T follicular helper cell (primary cell): ENCODE measurements at places on chromosomes 5 and 9.

DNA sequence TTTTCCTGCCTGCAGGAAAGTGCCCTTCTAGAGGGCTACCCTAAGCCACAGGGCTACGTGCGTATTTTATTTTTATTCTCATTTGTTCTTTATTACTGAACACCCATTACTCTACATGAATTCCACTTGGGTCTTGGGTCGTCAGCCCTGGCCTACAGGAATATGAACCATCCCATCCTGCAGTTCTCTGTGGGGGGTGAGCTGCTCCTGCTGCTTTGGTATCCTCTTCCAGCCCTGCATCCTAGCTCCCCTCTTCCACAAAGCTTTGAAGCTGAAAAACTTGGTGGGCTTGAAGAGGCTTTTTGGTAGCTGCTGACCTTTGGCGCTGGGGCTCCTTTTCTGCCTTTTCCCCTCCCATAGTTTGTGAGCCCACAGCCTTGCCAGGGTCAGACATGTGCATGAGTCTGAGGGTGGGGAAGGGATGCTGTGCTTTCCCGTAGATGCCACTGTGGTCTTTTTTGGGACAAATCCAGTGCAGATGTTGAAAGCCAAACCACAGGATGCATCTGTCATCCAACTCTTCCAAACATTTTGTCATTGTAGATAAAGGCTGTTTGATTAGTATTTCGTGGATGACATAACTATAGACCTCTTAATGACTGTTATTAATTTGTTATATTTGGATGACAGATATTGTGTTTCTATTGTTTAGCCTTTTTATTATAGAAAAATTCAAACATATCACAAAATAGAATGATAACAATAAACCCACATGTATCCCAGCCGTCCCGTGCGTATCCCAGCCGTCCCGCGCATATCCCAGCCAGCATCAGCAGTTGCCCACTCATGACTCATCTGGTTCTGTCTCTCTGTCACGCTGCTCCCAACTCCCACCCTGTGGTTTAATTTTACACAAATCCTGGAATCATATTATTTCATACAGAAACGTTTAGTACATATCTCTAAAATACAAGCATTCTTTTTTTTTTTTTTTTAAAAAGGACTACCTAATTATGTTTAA is 43.9 kb downstream of the SLC46A2 start:
- DNase-seq = no peak

DNA sequence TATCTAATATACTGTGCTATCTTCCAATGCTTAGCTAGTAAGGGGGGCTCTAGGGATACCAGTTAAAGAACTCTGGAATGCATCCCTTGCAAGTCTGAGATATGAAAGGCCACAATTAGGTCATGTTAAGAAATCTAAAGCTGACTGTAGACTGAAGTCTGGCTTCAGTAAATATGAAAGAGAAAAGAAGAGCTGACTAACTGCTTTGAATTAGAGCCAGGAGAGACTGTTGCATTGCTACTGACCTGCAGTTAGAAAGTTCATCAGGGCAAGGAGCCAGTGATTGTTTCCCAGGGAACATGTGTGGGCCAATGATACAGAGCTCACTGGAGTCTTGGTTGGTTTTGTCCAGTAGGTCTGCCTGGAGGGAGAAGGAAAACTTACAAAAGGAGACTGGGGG is 472.1 kb upstream of the TNC start:
- no peak for DNase-seq

DNA sequence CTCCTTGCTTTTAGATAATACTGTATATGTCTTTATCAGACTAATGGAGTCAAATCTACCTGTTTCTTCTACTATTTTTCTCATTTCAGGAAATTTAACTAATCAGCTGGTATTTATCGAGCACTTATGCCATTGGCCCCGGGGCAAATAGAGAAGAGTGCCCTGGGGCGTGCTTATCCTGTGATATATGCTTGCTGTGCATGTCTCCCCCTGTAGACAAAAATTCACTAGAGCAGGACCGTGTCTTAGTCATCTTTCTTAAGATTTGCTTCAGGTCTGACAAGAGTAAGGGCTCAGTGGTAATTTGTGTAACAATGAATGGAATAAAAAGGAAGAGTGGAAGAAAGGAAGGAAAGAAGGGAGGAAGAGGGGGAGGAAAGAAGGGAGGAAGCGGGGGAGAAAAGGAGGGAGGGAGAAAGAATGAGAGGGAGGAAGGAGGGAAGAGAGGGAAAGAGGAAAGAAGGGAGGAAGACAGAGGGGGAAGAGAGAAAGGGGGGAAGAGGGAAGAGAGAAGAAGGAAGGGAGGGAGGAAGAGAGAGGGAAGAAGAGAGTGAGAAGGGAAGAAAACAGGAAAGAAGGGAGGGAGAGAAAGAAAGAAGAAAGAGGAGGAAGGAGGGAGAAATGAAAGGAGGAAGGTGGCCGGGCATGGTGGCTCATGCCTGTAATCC is 295.7 kb upstream of the PANK3 start:
- no peak for DNase-seq

GRCh38 chr9:135531096-135531495 is 9.9 kb downstream of the LCN1 start:
- no peak for DNase-seq

- DNase-seq = no peak
Measured at GRCh38 chr5:856531-857425, 6.0 kb upstream of the ZDHHC11 start.

GRCh38 chr9:107046692-107047091 is 183.7 kb downstream of the ZNF462 start:
- no peak for DNase-seq

DNA sequence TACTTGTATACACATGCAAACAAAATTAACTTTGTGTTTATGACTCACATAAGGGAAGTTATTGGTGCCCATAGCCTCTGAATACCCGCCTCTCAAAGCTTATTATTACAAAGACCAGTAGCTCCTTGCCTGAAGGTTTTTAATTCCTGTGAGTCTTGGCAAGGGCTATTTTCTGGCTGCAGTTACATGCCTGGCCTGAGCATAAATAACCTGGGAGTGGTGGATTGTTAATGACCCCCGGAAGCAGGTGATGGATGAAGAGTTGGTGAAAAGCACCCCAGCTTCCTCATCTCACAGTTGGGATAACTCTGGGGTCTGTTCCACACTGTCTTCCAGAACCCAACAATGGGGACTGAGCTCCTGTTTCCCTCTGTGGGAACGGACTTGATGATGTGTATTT is 594.5 kb downstream of the PDE4D start:
- DNase-seq = no peak

- DNase-seq = no peak
Measured at GRCh38 chr5:111233052-111233374, 8.8 kb downstream of the CAMK4 start.

GRCh38 chr5:149636861-149637246 is 55.6 kb downstream of the ARHGEF37 start:
- DNase-seq = no peak

- DNase-seq = no peak
Measured at GRCh38 chr5:95530416-95530815, 24.4 kb downstream of the SKIC3 start.

DNA sequence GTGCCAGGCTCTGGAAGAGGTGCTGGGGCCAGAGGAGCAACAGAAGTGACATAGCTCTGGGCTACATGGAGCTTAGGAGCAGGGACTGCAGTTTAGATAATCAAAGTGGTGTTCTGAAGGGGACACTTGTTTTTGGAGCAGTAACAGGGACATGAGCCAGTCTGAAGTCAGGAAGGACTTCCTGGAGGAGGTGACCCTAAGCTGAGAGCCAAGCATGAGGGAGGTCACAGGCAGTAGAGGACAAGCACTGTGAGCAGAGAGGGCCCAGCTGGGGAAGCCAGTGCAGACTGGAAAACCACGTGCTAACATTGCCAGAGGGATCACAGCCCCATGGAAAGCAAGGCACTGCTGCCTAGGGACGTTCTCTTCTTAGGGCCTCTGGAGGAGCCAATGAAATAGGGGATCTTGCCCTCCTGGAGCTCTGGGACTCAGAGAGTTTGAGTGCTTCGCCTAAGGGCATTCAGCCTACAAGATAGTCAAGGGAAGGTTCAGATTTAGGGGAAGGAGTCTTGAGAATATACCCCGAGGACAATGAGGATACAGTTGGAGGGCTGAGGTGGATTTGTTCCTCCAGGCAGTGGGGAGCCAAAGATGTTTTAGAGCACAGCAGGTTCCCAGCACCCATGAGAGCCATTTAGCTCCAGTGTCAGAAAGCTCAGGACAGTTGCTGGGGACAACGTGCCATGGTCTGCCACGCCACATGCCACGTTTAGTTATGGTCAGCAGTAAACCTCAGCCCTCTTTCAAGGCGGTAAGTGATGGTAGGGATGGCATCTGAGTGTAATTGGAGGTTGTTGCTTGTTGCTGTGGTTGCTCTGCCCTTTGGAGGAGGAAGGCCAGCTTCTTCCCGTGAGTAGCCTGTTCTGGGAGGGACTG is 40.5 kb upstream of the SH3PXD2B start:
- no peak for DNase-seq

- DNase-seq = no peak
Measured at GRCh38 chr5:167916706-167917105, 374.7 kb upstream of the WWC1 start.

GRCh38 chr9:133864011-133864410 is 125.9 kb upstream of the SARDH start:
- DNase-seq = no peak

DNA sequence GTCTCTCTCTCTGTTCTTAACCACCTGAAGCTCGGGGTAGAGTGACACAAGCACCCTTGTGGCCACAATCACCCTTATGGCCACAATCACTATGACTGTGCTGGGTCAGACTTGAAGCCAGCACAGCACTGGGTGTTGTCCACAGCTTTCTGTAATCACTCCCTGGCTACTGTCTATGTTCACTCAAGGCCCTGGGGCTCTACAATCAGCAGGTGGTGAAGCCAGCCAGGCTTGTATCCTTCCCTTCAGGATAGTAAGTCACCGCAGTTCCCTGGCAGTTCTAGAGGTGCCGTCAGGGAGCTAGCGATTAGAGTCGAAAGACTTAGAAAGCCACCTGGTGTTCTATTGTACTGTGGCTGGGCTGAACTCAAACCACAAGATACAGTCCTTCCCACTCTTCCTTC is 44.2 kb downstream of the GDA start:
- no peak for DNase-seq

DNA sequence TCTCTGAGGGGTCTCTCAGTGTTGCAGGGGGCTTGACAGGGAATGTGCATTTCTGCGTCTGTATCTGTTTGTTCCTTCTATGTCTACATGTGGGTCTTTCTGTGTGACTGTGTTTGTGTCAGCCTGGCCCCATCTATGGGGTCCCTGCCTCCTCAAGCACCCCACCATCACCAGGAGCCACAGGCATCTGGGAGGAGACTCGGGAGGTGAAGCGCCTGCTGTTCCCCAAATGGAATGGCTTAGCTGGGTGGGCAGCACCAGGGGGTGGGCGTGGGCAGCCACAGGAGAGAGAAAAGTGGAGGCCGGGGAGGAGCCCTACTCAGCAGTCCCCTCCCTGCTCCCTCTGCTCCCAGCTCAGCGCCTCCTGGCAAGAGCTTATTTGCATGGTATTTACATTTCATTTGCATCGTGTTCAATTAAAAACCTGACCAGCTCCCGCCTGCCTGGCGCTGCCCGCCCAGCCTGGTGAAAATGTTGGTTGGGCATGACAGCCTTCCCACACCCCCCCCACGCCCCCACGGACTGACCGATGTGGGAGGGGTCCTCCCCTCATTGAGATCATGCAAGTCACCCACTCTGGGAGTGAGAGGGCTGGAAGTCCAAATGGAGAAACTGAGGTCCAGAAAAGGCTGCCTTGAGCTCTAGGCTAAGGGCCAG is 50.5 kb downstream of the CXXC5 start:
- DNase-seq = no peak

- DNase-seq = no peak
Measured at GRCh38 chr5:75320371-75320770, 16.6 kb upstream of the HMGCR start.

- no peak for DNase-seq
Measured at GRCh38 chr9:693201-694091, 148.1 kb upstream of the DMRT1 start.

DNA sequence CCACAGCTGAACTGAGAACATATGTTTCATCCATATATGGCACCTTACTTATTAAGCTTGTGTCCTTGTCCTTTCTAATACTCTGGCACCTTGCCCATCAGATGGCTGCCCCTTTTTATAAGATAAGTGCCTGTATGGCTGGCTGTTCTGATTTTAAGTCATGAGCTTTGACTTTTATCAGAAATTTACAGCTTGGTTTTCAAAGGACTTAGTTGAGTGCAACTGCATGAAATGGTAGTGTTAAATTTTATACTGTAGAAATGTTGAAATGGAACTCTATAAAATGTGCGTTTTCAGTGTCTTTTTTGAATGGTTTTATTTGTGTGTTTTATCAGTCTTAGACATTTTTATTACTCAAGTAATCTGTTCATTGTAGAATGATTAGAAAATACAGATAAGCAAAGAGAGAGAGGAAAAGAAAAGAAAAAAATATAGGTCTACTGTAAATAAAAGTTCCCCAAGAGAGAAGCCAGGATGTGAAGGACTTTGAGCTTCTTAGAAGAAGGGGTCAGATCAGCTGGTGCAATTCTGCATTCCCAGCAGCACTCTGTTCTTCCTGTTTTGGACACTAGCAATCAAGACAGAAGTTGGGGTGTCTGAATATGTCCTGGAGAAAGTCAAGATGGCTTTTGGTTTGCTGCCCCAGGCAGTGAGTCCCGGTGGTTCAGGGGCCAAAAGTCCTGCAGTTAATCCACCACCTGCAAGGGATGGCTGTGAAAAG is 38.9 kb downstream of the ARHGAP26 start:
- no peak for DNase-seq

GRCh38 chr9:5651246-5651645 is 22.3 kb downstream of the RIC1 start:
- DNase-seq = no peak

GRCh38 chr9:133202688-133203453 is 6.2 kb downstream of the OBP2B start:
- no peak for DNase-seq

GRCh38 chr5:150946351-150946905 is 41.6 kb upstream of the ZNF300 start:
- DNase-seq = no peak

DNA sequence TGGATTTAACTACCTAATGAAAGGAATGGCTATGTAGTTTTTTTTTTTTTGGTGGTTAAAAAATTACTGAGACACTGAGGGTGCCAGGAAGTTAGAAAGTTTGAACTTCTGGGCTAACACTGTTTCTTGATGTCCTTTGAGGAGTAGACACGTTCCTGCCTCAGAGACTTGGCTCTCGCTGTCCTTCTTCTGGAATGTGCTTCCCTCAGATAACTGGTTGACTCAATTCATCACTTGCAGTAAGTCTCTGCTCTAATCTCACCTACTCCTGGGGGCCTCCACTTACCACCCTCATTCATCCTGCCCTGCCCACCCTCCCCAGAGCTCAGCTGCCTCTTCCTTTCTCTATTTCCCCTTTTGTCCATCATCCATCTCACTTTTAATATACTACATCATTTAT is 167.0 kb downstream of the YTHDC2 start:
- DNase-seq = no peak

DNA sequence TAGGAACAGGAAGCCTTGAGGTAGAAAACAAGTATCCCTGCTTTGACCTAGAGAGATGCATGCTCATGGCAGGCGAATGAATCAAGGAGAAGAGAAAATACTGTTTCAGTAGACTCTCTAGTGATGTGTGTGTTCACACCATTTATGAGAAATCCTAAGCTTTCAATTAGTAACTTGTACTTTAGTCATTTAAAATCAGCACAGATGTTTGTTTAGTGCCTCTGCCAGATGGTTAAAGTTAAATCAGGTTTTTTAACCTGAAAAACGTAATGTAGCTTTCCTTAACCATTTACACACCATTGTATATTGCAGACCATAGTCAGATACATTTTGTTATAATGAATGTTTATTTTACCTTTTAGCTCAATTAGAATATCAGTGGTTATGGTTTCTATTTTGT is 5.0 kb downstream of the TJP2 start:
- DNase-seq = no peak
